Fibroblast of gingiva (primary cell): ENCODE measurements at places on chromosomes 16 and 17.

DNA sequence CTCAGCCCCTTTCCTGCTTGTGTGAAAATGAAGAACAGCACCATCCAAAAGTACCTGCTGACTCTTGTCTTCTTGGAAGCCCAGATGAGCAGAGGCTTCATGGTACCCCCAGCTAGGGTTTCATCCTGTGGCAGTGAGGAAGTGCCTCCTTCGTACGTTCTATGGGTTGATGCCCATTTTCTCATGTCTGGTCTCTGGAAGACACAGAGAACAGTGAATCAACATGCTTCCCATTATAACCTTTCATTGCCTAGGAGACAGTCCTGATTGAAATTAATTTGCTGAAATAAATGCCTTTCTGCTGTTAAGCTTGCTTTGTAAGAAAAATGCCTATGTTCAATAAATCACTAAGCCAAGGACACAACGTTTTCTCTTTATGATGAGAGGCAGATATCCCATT, 36.5 kb downstream of the RCVRN start:
- DNase-seq = no peak

DNA sequence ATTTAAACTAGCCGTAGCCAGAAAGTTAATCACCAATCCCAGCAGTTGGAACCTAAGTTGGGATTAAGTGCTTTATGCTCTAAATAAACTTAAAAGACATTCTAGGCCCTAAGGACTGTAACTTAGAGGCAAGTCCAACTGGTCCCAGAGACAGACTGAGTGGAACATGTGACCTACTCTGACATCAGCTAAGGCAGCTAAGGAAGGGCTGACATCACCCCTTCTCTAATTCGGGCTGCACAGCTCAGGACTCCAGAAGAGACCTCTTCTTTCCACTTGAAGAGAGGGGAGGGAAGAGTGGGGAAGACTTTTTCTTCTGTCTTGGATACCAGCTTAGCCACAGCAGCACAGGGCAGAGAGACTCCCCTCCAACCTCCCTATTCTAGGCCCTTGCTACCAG, 565.2 kb downstream of the CDH8 start:
- no peak for DNase-seq

DNA sequence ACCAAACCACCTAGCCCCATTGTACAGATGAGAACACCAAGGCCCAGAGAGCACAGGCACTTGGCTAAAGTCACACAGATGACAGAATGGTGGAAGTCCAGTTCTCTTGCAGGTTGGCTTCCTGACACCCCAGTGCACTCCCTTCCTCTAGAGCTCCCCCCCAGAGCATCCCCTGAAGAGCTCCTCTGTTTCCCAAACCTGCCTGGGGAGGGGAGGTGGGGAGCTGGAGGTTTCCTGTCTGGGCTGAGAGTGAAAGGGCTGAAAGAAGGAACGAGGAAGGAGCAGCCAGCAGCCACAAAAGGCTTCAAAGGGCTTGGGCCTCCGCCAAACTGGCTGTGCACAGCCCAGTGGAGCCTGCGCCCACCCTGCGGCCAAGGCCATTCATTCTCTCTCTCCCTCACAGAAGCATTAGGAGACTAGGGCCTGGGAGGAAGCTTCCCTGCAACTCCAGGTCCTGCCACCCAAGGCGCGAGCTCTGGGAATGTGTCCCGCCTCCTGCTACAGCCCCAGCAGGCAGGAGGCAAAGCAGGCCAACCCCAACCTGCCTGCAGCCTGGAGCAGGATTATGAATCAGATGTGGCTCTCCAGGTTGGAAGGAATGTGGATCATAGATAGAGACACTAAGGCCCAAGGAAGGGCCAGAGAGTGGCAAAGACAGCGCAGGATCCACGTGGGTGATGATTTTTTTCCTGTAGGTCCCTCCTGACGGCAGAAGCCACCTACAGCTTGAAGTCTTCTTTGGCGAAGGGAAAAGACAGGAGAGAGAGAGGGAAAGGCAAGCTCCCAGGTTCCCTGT, 913 bp downstream of the SLC13A5 start:
- DNase-seq = no peak

GRCh38 chr16:85046472-85046916, 18.9 kb downstream of the KIAA0513 start:
- DNase-seq = no peak

GRCh38 chr17:79070266-79070880, 4.3 kb upstream of the ENGASE start:
- DNase-seq = no peak

DNA sequence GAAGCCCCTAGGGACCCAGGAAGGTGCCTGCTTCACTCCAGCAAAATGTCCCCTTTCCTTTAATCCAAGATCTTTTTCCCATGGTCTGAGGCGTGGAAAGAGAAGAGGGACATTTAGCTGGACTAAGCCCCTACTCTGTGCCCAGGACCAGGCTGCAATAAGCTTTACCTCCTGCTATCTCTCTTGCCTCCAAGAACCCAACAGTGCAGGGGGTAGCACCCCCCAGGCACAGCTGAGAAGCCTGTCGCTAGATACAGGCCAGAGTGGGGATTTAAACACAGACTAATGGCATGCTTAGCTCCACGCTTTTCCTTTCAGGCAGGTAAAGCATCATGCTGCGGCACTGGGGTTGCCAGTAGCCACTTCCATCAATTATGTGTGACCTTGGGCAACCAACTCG, 24.5 kb upstream of the CCL1 start:
- no peak for DNase-seq

DNA sequence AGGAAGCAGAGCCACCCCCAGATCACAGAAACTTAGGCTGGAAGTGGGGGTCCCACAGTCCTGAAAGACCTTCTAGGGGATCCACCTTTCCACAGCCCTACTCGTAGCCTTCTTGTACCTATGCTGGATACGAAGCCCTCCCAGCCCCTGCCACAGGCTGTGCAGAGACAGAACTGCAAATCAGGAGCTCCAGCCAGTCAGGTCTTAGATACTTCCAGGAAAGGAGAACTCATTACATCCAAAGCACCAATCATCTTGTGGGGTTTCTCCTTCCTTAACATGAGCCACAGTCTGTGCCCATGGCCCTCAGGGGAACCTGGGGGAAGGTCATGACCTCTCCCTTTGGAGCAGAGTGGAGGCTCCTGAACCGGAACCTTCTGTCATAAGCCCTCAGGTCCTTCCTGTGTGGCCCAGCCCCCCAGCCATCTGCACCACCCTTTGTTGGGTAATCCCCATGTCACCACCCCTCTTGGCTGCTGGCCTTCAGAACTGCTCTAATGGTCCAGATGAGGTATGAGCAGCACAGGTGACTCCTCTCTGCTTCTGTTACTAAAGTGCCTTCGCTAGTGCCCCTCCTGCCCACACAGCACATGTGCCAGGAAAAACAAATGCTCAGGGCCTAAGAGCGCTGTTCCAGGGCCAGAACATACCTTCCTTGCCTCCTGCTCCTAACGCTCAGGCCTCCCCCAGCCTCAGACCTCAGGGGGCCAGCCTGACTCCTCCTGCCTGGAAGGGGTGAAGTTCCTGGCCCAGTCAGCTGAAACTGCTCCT, 14.6 kb downstream of the SRCIN1 start:
- no peak for DNase-seq

- DNase-seq = no peak
These were observed 115.3 kb downstream of the NPIPB5 start for GRCh38 chr16:22625967-22626366.

GRCh38 chr17:37212179-37212578, 163.6 kb upstream of the C17orf78 start:
- DNase-seq = no peak

DNA sequence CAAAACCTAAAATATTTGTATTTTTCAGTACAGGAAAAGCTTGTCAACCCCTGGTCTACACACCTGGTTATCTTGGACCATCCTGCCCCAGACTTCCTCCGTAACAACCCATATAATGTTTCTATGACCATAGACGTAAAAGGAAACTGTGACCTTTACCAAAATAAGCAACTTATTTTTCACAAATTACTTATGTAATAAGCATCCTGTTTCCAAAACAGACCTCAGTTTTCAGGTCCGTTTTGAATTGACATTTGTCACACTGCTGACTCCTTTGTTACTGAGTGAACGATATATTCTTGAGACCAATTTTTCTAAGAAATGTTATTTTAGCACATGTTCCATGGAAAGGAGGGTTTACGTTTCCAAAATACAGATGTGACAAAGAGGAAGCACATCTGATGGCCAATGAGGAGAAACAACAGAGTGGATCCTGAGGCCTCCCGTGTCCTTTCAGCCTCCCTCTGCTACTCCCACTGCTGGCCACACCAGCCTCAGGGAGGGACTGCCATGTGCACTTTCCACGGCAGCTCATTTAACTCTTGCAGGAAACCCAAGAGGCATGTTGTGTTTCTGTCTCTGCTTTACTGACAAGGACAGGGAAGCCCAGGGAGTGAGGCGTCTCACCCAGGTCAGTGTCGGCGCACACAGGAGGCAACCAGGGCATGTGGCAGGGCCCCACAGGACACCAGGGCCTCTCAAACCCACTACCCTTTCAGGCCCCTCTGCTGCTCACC, 20.1 kb upstream of the ALDH3A1 start:
- no peak for DNase-seq

GRCh38 chr17:67217446-67217845, 27.6 kb downstream of the HELZ start:
- no peak for DNase-seq

GRCh38 chr16:67236563-67237395, 9.8 kb downstream of the TMEM208 start:
- DNase-seq = peak; percentile 49

- DNase-seq = no peak
These were observed 23.4 kb upstream of the SSTR2 start for GRCh38 chr17:73141411-73141810.

DNA sequence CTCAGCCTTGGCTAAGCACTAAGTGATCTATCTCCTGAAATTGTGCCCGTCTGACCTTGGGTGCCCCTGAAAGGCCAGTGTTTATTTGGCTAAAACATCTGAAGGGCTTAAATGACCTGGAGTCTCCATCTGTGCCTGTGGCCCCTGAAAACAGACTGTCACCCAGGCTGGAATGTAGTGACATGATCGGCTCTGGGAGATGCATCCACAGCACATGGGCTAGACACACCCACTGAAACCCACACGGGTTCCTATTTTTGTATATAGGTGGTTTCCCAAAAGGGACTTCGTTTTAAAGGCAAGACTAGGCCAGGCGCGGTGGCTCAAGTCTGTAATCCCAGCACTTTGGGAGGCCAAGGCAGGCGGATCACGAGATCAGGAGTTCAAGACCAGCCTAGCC, 13.5 kb downstream of the CEP295NL start:
- no peak for DNase-seq

DNA sequence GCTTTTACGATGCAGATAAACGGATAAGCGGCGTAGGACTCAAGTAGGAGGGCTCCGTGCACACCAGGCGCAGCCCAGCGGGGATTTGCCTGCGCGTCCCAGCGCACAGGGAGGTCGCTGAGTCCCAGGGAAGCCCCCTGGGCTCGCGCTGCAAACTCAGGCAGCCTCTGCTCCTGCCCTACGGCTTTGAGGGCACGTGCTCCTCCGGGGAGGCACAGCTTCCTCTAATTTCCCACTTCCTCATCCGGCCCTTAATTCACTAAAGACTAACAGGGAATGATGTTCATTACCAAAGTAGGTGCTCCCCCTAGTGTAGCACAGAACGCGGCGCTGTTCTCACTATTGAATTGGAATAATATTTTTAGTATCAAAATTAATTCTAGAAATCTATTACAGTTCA, 825.4 kb downstream of the KCNJ18 start:
- DNase-seq = no peak

DNA sequence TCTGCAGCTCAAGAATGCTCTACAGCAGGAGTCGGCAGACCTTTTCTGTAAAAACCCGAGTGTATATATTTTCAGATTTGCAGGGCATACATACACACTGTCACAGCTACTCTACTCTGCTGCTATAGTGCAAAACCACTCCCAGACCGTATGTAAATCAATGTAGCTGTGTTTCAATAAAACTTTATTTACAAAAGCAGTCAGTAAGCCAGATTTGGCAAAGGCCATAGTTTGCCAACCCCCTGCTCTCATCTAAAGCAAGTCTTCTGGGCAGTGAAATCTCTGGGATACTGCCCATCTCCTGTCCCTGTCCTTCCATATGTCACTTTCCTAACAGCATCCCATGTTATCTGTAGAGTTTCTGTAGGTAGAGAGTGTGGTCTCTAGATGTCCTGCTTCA, 57.2 kb upstream of the GSG1L start:
- no peak for DNase-seq

- DNase-seq = no peak
These were observed 21.0 kb downstream of the SDK2 start for GRCh38 chr17:73623247-73623646.

- no peak for DNase-seq
These were observed 79.5 kb upstream of the GNG13 start for GRCh38 chr16:879986-880385.

DNA sequence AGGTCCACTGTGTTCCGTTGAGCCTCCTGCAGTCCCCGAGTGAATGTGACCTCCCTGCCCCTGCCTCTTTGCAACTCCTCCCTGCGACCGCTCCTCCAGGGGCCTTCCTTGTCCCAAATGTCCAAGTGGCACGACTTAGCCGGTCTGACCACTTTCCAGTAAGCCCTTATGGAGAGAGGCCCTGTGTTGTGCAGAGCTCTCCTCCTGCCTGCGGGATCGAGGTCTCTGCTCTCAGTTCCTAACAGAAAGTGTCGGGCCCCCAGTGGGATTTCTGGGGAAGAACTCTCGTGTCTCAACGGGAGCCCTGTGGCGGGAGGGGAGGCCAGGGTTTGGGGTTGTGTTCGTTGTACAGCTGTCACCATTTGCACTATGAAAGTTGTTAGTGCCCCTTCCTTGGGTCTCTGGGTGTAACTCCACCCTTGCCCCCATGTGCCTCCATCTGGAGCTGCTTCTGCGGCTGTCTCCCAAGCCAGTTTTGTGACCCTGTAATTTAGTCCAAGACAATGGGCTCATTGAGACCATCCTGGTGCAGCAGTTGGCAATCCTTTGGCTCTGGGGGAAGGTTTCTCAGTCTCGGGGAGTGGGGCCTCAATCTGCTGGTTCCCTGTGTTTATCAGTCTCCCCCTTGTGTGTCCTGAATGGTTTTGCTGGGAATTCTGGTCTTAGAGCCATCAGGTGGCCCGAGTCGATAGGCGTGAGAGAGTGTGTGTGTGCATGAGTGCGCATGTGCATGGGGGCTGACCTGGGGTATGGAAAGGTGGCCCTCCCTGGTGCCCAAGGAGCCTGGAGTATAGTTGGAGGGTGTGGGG, 234.5 kb downstream of the SEC14L1 start:
- DNase-seq = no peak

DNA sequence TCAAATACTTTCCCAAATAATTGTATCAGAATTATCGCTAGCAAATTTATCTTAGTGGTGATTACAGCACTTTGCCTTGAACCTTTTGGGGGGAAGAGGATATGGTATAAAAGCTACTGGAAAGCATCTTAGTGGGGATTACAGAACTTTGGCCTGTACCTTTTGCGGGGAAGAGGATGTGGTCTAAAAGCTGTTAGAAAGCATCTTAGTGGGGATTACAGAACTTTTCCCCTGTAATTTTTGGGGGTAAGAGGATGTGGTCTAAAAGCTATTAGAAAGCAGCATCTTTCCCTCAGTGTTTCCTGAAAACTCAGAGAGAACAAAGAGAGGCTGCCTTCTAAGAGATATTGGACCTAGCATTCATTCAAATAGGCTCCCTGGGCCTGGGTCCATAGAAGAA, 4.1 kb downstream of the SLFN12 start:
- DNase-seq = no peak
